ENCODE measurements at places on chromosomes 12 and 14.
A peak's percentile ranks its signal among the peaks of the same experiment; 100 is the strongest.

GRCh38 chr14:92143309-92143708 is 21.5 kb downstream of the CPSF2 start:
- DNase-seq: no peak

GRCh38 chr12:126936181-126936851 is 1330.7 kb upstream of the TMEM132C start:
- peak; percentile 20 for DNase-seq

- no peak for DNase-seq
Measured at GRCh38 chr12:59859171-59859510, 263.3 kb downstream of the SLC16A7 start.

DNA sequence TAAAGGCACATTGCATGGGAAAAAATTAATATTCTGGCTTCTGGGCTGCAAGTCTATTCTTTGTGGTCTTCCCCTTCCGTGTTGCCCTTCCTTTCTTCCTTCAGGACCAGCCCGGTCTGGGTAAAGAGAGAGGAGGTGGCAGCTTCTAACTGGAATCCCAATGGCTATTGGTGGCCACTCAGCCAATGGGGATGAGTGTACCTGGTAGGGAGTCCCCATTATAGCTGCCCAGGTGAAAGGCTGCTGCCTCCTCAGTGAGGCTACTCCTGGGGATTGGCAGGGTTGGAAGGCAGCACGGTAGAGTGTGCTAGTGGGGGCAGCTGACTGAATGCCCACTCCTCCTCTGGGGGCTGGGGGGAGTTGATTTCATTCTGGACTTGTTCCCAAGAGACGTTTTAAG is 112.6 kb downstream of the RBM19 start:
- DNase-seq: no peak

DNA sequence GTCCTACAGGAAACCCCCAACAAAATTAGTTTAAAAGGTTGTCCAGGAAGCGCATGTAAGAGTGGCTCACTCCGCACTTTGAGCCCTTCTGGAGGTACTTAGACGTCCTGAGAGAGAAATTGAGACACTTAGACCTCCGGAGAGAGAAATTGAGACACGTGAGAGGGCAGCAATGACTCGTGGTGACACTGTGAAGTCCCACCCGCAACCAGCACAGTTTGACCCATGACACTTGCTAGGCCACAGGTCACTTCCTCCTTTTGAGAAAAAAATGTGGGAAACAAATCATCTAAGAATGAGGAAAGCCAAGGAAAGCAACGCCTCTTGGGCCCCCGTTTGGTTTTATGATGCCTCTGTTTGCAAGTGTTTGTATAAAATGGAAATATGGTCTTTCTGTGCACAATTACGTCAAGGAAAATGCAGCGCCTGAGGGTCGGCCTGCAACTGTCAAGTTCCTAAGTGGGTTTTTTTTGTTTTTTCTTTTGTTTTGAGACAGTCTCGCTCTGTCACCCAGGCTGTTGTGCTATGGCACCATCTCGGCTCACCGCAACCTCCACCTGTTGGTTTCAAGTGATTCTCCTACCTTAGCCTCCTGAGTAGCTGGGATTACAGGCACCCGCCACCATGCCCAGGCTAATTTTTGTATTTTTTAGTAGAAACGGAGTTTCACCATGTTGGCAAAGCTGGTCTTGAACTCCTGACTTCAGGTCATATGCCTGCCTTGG is 13.6 kb upstream of the CDCA4 start:
- peak; percentile 86 for DNase-seq

- no peak for DNase-seq
Measured at GRCh38 chr12:109450980-109451379, 26.1 kb downstream of the KCTD10 start.

DNA sequence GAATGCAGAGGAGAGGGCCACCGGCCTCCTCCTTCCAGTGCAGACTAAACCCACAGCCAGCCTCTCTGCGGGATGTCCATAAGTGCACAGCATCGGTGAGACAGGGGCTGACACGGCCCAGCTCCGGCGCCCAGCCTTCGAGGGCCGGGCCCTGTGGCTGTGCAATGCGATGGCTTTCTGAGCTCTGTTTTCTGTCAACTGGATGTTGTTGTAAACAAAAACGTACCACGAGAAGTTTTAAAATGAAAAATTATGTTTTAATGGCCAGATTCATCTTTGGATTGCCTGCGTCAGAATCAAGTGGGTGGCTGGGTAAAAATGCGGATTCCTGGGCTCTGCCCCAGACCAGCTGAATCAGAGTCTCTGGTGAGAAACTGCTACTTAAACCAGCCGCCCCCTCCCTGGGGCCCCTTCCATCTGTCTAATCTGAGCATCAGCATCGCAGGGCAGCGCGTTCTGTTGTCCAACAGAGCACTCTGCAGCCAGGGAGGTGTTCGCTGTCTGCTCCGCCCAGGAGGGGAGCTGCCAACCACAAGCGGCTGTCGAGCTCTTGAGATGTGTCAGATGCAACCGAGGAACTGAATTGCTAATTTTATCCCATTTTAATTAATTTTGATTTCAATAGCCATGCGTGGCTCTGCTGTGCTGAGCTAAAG is 133.4 kb downstream of the RFLNA start:
- DNase-seq: peak; percentile 16

GRCh38 chr14:24264298-24264697 is 1.3 kb upstream of the TGM1 start:
- no peak for DNase-seq

DNA sequence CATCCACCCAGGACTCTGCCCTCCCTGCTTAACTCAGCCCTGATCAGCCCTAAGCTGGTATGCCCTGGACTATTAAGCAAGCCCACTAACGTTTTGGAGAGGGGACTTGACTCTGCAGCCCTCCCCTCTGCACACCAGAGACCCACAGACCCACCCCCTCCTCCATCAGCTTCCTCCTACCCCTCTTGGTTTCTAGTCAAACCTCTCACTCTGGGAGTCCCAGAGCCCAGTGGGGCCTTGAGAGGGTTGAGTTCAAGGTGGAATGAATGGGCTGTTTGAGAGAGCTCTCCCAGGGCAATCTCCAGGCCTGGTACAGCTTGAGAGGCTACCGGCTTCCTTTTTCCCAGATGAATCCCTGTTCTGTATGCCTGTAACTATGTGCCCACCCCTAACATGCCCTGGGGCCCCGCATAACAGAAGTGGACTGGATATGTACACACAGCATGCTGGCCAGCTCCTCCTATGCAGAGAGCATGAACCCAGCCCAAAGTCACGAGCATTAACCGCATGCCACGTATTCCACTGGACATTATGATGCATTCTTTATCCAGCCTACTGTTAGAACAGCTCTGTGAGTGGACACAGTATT is 43.6 kb downstream of the IRF2BPL start:
- no peak for DNase-seq

GRCh38 chr12:131157743-131158142 is 204.0 kb downstream of the ADGRD1 start:
- no peak for DNase-seq

- no peak for DNase-seq
Measured at GRCh38 chr14:86027990-86028389, 498.0 kb downstream of the FLRT2 start.

DNA sequence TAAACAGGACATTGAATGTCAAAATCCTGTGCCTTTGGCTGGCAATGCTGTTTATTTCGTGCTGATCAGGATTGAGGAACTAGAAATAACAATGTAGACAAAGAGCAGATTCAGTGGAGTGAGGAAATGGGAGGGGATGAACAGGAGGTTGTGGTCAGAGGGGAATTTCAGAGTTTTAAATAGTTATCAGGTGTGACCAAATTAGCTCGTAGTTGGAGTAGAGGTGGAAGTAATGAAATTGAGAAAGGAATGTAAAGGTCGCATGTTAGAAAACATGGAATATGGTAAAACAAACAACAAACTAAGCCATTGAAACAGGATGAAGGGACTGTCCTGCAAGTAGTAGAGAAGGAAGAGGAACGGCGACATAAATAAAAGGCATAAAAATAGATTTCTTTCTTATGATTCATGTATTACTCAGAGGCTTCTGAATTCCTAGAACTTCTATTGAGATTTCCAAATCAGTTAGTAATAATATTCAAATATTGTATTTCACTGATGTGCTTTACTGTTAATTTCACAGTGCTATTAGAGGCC is 9.5 kb upstream of the SAV1 start:
- DNase-seq: peak; percentile 59

GRCh38 chr12:56007564-56008559 is 10.8 kb downstream of the SUOX start:
- no peak for DNase-seq

- peak; percentile 52 for DNase-seq
Measured at GRCh38 chr12:71763677-71764379, 9.2 kb downstream of the RAB21 start.

- no peak for DNase-seq
Measured at GRCh38 chr12:15540005-15540404, 217.7 kb downstream of the PTPRO start.

GRCh38 chr12:66189889-66190288 is 875 bp downstream of the IRAK3 start:
- DNase-seq: no peak

DNA sequence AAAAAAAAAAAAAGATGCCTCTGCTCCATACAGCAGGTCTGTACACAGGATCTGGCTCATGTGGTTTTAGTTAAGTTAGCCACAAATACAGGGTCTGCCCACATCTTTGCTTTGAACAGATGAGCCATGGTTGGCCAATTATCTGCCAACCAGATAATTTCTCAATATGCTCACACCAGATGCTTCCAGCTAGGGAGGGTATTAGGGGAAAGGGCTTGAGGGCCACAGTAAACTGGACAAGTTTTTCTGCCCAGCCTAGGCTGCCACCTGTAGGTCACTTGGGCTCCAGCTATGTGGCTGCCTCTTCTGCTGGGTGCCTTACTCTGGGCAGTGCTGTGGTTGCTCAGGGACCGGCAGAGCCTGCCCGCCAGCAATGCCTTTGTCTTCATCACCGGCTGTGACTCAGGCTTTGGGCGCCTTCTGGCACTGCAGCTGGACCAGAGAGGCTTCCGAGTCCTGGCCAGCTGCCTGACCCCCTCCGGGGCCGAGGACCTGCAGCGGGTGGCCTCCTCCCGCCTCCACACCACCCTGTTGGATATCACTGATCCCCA is 776 bp downstream of the RDH5 start:
- peak; percentile 80 for DNase-seq

DNA sequence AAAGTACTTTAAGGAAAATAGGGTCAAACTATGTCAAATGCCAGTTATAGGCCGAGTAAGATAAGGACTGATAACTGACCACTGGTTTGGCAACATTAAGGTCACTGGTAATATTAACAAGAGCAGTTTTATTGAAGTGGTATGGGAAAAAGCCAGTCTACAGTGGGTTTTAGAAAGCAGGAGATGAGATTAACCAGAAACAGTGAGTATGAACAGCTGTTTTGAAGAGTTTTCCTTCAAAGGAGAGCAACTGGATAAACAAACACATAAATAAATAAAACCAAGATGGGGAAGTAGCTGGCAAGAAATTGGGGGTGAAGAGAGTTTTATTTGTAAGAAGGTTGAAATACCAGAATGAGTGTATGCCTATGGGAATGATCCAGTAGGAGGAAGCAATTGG is 30.3 kb downstream of the KITLG start:
- no peak for DNase-seq

DNA sequence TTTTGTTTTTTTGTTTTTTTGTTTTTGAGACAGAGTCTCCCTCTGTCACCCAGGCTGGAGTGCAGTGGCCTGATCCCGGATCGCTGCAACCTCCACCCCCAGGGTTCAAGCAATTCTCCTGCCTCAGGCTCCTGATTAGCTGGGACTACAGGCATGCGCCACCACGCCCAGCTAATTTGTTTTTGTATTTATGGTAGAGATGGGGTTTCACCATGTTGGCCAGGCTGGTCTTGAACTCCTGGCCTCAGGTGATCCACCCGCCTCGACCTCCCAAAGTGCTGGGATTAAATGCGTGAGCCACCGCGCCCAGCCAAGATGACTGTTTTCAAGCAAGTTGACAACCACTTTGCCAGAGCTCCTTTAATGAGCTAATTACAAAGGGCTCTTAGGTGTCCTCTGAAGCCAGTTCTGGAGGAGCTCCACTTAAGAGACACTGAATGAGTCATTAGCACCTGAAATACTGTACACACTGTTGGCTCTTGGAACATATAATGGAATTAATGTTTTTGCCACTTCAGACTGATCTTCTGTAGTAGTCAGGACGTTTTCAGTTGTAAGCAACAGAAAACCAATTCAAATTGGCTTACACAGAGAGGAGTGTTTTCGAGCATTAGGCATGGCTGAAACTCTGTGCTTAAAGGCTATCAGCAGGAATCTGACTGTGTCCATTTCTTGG is 55.4 kb upstream of the MED13L start:
- DNase-seq: no peak

DNA sequence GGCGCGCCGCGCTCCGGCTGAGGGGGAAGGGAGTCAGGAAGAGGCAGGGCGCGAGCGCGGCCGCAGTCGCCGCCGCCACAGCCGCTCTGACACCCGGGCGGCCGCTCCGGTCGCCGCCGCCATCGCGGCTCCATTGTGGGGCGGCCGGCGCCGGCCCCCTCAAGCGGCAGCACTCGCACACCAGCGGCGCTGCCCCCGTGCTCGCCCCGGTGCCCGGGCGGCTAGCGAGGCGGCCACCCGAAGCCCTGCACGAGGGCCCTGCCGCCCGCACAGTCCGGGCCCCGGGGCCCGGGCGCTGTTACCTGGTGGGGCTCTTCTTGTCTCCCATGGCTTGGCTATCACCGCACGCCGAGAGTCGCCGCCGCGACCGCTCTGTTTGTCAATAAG is 202 bp downstream of the YAF2 start:
- DNase-seq: no peak

DNA sequence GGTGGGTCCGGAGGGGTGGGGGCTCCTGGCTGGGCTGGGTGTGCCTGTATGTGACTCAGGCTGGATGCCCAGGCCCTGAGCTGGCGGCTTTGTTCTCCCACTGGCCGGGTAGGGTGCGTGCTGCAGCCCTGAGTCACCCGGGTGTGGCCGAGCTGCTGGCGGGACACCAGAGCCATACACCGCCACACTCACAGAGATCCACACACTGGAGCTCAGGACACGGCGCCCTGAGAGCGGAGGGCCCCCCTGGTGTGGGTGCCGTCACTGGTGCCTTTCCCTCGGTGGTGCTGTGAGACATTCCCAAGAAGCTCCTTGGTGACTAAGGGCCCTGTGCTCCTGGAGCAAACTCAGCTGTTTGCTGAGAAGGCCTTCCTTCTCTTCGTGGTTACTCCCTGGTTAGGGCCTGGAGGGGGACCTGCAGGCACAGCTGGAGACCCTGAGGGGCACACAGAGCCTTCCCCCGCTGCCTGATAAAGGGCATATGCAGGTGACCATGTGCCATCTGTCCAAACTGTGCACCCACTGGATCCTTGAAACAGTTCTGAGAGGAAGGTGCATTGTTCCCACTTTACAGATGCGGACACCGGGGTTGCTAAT is 44.3 kb downstream of the KRT80 start:
- peak; percentile 81 for DNase-seq

DNA sequence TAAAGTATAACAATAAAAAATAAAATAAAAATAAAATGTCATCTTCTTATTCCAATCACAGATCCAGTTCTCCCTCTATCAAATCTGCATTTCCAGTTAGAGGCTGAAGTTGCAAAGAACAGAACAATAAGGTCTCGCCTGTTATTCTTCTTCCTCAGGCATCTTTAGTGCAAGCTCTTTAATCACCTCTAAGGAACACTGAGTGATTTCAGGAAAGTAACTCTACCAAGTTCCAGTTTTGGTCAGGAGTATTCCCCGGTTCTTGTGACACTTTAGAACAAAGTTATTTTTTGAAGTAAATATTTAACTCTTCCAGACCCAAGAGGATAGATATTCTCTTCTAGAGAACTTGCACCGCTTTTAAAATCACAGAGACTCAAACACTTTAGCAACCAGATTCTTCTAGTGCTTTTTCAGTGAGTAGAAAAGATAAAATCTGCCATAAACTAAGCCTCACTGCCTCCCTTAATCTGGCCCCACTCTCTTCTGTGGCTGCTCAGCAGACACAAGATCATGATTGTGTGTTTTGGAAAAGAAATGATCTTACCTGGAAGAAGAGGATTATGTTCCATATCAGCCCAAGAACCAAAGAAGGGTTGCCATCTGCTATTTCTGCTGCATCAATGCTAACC is 57.9 kb upstream of the DICER1 start:
- DNase-seq: no peak

All from suppressor macrophage treated with lipopolysaccharide for 1 hour (primary cell).